ENCODE measurements at places on chromosomes 12 and 14. TPM values are rescaled to one million over a fixed set of nuclear protein-coding genes. Genes with fewer than 3 reads are reported as not detected.

DNA sequence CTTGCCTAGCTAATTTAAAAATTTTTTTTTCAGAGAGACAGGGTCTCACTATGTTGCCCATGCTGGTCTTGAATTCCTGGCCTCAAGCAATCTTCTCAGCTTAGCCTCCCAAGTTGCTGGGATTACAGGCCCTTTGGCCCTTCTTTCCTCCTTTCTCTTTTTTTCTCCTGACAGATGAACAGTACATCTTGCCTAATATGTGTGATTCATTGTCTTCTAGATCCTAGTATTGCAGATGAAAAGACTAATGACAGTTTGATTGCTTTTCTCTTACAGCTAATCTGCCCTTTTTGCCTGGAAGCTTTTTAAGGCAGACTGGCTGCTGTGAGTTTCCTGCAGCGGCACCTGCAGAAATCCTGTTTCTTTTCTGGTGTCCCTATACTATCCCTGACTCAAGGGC, 12.0 kb downstream of the DEPDC4 start:
- H3K27ac ChIP-seq = no peak overlapping the region
- no peak overlapping the region for H3K4me3 ChIP-seq
- no peaks in the 10 kb centered on the region for H3K27me3 ChIP-seq
- no peak for DNase-seq
- H3K4me1 ChIP-seq = no peaks in the 10 kb centered on the region

DNA sequence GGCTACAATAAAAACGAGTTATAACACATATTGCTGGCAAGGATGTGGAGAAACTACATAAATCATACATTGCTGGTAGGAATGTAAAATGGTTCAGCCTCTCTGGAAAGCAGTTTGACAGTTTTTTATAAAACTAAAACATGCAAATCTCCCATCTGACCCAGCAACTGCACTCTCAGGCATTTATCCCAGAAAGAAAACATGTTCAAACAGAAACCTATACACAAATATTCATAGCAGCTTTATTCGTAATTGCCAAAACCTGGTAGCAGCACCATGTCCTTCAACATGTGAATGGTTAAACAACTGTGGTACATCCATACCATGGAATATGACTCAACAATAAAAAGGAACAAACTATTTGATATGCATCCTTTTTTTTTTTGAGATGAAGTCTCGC, 10.1 kb upstream of the TMCC3 start:
- H3K27ac ChIP-seq = no peak overlapping the region
- H3K4me1 ChIP-seq = no peaks in the 10 kb centered on the region
- H3K27me3 ChIP-seq = peaks cover 24% of the 10 kb centered on the region
- DNase-seq = no peak
- H3K36me3 ChIP-seq = no peaks in the 10 kb centered on the region

RAB3IP gene
- total RNA-seq = 16.9 TPM

MON2 gene
- total RNA-seq = 53.4 TPM
